ENCODE measurements at places on chromosomes 1 and 21. TPM values are rescaled to one million over a fixed set of nuclear protein-coding genes. Genes with fewer than 3 reads are reported as not detected.

- DNase-seq: no peak
These were observed 43.2 kb downstream of the OLIG1 start for GRCh38 chr21:33113131-33113530.

DNA sequence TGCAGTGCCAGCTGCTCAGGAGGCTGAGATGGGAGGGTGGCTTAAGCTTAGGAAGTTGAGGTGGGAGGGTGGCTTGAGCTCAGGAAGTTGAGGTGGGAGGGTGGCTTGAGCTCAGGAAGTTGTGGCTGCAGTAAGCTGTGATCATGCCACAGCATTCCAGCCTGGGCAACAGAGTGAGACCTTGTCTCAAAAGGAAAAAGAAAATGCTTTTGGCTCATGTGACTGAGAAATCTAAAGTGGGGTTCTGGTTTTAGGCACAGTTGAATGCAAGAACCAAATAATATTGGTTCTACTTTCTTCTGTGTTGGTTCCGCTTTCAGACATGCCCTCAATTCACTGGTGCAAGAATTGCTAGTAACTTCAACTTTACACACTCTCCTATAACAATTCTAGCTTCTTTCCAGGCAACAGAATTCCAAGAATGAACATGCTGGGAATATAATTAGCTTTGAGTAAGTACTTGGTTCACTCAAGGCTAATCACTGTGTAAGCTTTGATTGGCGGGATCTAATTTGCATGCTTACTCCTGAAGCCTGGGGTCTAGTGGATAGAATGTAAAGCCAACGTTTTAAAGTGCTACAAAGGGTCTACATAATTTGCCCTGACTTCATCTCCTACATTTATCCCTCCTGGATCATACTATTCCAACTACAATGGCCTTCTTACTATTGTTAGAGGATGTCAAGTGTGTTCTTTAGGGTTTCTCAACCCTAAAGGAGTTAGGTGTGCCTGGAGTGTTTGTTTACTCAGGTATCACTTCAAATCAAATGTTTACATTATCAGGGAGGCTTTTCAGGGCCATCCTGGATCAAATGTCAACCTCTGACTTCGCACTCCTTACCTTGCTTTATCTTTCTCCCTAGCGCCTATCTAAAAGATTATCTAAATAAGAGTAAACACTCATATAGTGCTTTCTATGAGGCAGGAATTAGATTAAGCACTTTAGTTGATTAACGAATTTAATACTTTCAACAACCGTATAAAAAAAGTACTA lies 115.1 kb downstream of the SLC16A1 start:
- no peak for DNase-seq

- no peak for DNase-seq
These were observed 7.3 kb upstream of the FUCA1 start for GRCh38 chr1:23875382-23875781.

DNA sequence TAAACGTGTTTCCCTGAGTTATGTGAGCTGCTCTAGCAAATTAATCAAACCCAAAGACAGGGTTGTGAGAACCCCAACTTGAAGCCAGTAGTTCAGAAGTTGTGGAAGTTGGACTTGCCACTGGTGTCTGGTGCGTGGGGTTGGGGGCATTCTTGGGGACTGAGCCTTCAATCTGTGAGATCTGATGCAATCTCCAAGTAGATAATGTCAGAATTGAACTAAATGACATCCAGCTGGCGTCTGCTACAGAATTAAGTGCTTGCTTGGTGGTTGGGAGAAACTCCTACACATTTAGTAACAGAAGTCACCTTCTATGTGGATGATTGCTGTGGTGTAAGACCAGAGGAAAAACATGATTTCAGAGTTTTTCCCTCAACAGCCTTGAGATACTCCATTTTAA lies 207.4 kb downstream of the FGGY start:
- DNase-seq: no peak

Gene CBR3
- 7.5 TPM for total RNA-seq

Gene HUNK
- total RNA-seq: 1.7 TPM

All from left cardiac atrium (tissue), 4 donors.